Skin of body (tissue), 3 donors: ENCODE measurements at places on chromosomes 6 and 20. TPM values are rescaled to one million over a fixed set of nuclear protein-coding genes. Genes with fewer than 3 reads are reported as not detected.

The DYNLT2 gene
- 2.0 TPM for total RNA-seq

The TNF gene
- 1.9 TPM for total RNA-seq

The MAPK13 gene
- total RNA-seq = 29.5 TPM

The TNNC2 gene
- total RNA-seq = 472 TPM

The PRL gene
- 0.39 TPM for total RNA-seq

The SIRPB2 gene
- total RNA-seq = 1.8 TPM

The MDFI gene
- total RNA-seq = 33.7 TPM

The CITED2 gene
- total RNA-seq = 46.0 TPM

The ITCH gene
- total RNA-seq = 54.8 TPM

The WFDC10B gene
- not detected for total RNA-seq

The CENPB gene
- 30.9 TPM for total RNA-seq

The NR2E1 gene
- total RNA-seq = not detected

The C6orf47 gene
- 14.1 TPM for total RNA-seq

The RHAG gene
- 5.8 TPM for total RNA-seq

The CCM2L gene
- total RNA-seq = 3.0 TPM

The FAM135A gene
- 48.0 TPM for total RNA-seq

The HLA-DOA gene
- 2.3 TPM for total RNA-seq

The GABRR2 gene
- total RNA-seq = 0.79 TPM

The SLC32A1 gene
- total RNA-seq = not detected

The TEAD3 gene
- 14.3 TPM for total RNA-seq

The WFDC5 gene
- 5.2 TPM for total RNA-seq

The C6orf15 gene
- total RNA-seq = 4.7 TPM

The C6orf58 gene
- 0.20 TPM for total RNA-seq

The ETV7 gene
- total RNA-seq = 0.49 TPM

The ADGRF5 gene
- 24.4 TPM for total RNA-seq

The FRK gene
- total RNA-seq = 3.6 TPM

The CNR1 gene
- total RNA-seq = 1.8 TPM

The RNF217 gene
- 26.0 TPM for total RNA-seq

The UBD gene
- not detected for total RNA-seq

The LAMP5 gene
- total RNA-seq = 1.9 TPM

The LY86 gene
- total RNA-seq = 3.7 TPM

The HSPA1L gene
- total RNA-seq = 1.8 TPM

The JPH2 gene
- total RNA-seq = 11.3 TPM

The FAM209B gene
- not detected for total RNA-seq

The CYP24A1 gene
- total RNA-seq = 1.3 TPM

The TBC1D32 gene
- 37.8 TPM for total RNA-seq

The LTV1 gene
- 26.5 TPM for total RNA-seq

The CASS4 gene
- 0.89 TPM for total RNA-seq
